ENCODE measurements at places on chromosomes 2 and 18.

DNA sequence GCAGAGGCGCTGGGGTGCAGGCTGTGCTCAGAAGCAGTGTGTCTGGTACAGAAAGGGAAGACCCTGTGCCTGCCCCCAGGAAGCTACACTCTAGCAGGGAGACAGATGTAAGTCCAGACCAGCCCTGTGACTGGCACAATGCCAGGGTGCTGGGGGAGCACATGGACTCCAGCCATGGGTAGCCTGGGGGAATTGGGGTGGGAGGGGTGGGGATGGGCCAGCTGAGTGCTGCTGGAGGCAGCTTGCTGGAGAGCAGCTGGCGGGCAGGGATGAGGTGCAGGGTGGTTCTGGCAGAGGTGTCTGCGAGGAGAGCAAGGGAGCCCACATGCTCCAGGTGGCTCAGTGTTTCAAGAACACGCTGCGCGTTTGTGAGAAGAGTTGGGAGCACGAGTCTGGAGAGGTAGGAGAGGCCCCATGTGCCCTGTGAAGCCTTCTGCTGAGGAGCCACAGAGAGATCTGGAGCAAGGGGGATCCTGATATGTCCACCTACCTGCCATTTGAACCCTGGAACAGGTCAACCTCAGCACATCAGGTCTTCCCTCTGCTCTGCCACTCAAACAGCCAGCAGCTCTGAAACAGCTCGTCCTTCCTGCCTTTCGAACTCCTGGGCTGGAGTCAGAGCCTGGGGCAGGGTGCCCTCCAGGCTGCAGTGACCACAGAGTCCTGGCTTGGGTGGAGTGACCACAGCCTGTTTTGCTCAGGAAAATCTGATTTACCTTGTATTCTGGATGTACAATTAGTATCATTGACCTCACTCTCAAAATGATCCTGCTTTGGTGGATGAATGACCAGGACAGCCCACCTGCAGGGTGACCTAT is 15.1 kb downstream of the ALLC start:
- DNase-seq: no peak

DNA sequence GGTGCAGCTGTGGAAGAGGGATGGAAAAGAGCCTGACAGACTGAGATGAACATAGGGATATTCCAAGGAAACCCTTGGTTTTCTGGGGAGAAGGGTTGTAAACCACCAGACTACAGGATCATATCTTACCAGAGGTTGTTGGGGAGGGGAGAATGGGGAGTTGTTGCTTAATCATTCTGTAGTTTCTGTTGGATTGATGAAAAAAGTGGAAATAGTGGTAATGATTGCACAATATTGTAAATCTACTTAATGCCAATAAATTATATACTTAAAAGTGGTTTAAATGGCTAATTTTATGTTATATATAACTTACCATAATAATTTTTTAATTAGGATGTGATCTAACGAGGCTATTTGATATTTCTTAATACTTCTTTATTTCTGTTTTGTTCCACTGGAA is 800.9 kb downstream of the BCL11A start:
- no peak for DNase-seq

GRCh38 chr2:187552828-187553681 is 1.2 kb downstream of the TFPI start:
- no peak for DNase-seq

DNA sequence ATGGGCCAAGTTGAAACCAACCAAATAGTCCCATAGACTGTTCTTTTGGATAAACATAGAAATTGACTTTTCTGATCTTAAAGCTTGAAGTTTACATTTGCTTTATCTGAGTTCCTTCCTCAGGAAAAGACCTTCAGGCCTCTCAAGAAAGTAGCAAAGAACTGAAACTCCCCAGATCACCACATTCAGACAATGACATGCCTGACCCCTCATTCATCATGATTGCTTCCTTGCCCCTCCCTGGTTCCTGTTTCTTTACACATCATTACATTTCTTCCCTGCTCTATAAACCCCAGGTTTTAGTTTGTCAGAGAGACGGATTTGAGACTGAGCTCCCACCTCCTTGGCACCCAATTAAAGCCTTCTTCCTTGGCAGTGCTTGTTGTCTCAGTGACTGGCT is 83.6 kb upstream of the ST3GAL5 start:
- DNase-seq: no peak

- DNase-seq: no peak
Measured at GRCh38 chr2:135829378-135830135, 7.4 kb downstream of the LCT start.

- DNase-seq: no peak
Measured at GRCh38 chr2:45168711-45169338, 159.6 kb upstream of the SIX2 start.

DNA sequence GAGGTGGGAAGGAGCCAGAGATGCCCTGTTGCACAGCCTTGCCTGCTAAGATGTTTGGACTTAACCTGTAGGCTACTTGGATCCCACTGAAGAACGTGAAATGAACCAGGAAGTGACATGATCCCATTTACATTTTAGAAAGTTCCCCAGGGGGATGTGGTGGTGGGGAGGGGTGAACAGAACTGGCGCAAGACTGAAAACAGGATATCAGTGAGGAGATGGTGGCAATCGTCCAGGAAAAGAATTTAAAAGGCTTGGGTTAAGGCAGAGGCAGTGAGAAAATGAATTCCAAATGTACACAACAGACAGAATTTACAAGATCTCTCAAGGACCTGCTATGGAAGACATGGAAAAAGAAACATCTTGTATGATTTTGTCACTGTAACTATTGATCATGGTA is 42.3 kb downstream of the SULT1C2 start:
- no peak for DNase-seq

- DNase-seq: no peak
Measured at GRCh38 chr2:33606622-33607021, 7.5 kb upstream of the FAM98A start.

DNA sequence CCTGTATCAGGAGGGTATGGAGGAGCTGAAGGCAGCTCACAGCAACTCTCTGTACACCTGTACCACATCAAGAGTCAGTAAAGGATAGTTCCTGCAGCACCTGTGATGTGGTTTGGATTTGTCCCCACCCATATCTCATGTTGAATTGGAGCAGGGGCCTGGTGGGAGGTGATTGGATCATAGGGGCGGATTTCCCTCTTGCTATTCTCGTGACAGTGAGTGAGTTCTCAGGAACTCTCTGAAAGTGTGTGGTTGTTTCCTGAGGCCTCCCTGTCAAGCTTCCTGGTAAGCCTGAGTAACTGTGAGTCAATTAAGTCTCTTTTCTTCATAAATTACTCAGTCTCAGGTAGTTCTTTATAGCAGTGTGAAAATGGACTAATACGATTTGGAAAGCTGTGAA is 28.9 kb downstream of the OSBPL1A start:
- peak; percentile 32 for DNase-seq

DNA sequence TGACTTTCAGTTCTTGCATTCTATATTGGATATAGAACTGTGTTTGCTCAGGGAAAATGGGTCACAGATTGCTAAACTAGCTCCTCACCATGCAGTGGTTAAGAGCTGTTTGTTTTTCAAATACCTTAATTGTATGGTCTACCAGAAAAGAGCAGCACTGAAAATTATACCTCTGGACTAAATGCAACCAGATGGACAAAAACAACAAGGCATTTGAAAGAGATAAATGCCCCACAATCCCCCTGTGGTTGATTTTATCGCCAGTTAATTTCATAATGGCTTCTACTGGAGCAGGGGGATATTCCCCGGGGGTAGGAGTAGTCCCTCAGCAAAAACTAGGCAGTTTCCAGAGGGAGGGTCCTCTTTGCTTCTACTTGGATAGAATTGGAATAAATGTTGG is 267.9 kb upstream of the TNP1 start:
- DNase-seq: no peak

DNA sequence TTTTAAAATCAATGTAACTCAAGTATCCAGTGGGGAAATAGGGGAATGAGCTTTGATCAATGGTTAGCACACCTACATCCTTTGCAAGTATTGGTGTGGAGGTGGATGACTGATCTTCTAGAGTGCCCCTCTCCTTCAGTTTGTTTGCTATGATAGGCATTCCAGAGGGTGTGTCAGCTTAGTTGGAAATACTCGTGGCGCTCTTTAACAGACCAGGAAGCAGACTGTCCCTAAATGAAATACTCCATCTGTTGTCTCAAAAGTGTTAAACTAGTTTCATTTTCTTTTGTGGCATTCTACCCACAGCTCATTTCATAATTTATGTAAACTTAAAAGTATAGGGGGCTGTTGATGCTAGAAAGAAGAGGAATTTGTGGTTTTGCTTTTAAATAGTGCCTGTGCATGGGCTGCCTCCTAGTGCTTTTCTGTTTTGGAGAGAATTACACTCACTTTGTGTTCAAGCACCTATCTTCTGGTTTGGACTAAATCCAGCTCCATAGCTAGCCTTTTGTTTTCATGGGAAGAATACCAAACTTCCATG is 66.2 kb downstream of the STAT1 start:
- no peak for DNase-seq

- DNase-seq: no peak
Measured at GRCh38 chr18:56034949-56035348, 447.0 kb upstream of the TCF4 start.

- no peak for DNase-seq
Measured at GRCh38 chr2:14702258-14702657, 69.7 kb downstream of the LRATD1 start.

DNA sequence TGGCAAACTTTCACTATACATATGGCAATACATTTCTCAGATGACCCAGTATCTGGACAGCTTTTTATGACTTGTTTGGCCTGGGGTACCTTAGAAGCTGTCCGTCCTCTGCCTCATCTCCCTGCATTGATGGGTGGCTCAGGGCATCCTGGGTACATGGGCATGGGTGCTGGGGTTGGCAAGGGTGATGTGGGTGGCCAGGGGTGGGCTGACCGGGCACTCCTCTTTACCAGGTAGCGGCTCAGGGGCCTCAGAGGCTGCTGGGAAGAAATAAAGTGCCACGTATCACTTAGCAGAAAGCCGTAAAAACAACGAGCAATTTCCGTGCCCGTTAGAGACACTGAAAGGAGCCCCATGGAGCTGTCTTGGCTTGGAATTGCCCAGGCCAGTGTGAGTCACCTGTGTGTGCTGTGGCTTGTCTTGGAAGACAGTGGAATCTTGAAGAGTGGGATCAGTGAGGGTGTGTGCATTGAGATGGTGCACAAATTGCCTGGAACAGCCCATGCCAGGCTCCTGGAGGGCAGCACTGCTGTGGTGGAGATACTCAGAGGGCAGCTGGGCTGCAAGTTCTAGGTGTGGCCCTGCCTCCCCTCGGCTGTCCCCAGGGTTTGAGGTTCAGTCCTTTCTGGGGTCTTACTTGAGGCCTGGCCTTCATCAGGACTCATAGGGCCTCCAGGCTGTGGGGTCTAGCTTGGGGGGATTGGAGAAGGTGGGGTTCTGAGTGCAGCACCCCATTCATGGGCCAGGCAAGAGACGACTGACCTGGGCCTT is 88.8 kb downstream of the FHOD3 start:
- no peak for DNase-seq

GRCh38 chr2:82994151-82994550 is 1464.9 kb downstream of the SUCLG1 start:
- DNase-seq: no peak

DNA sequence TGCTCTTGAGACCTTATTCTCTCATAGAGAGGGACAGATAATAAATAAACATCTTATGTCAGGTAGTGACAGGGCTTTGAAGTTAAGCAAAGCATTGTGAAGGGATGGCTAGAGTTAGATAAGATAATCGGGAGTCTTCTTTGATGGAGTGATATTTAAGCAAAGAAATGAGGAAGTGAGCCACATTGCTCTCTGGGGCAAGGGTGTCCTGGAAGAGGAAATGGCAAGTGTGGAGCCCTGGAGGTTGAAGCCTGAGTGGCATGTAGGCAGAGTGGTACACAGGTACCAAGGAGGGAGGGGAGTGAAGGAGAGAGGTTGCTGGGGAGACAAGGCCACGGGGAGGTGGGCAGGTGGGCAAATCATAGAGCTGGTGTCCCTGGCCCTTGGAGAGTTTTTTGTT is 110.2 kb downstream of the CTAGE1 start:
- no peak for DNase-seq

DNA sequence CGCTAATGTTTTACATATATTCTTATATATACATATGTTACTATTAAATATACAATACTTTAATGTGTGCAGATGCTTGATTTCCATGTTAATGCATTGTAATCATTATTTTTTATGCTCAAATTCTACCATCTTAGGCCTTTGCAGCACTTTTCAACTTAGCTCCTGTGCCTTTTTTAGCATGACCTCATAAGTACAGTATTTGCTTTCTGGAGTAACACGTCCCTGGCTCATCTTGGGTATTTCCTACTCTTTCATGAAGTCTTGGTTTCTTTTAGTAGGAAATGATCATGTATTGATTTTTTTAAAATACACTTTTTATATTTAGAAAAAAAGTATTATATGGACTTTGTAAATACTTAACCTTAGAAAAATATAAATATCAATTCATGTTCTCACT is 36.5 kb downstream of the CAB39 start:
- DNase-seq: no peak

DNA sequence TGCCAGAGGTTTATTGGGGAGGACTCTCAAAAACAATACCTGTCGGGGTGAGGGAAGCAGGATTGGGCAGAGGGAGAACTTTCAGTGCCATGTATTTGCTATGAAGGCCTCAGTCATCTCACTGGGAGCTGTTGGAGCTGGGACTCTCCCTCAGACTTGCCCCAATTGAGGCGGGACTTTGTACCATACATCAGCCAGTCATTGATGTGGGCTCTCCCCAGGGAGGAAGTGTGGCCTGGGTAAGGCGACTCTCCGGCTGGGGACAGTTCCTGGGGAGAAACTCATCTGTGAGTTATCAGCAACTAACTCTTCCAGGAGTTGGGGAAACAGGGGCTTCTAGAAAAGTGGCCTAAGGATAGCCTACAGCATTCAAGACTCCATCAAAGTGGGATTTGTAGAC is 66.5 kb downstream of the FTCDNL1 start:
- no peak for DNase-seq

DNA sequence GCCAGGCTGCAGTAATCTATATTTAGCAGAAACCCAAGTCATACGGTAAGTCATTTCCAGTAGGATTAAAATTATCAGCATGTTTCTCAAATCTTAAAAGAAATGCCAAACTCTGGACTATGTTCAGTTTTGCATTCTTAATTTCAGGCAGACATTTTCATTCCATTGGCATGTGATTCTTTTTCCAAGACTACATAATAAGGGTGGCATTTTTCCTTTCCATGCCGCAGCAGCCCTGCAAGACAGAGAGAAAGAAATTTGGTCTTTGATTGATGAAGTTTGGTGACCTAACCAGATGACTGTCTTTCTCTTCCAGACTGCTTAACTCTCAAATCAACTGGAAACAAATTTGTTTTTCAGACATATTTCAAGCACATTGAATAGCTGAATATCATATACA is 118.1 kb downstream of the FHOD3 start:
- DNase-seq: no peak

- DNase-seq: no peak
Measured at GRCh38 chr2:190354003-190354690, 10.8 kb downstream of the INPP1 start.

DNA sequence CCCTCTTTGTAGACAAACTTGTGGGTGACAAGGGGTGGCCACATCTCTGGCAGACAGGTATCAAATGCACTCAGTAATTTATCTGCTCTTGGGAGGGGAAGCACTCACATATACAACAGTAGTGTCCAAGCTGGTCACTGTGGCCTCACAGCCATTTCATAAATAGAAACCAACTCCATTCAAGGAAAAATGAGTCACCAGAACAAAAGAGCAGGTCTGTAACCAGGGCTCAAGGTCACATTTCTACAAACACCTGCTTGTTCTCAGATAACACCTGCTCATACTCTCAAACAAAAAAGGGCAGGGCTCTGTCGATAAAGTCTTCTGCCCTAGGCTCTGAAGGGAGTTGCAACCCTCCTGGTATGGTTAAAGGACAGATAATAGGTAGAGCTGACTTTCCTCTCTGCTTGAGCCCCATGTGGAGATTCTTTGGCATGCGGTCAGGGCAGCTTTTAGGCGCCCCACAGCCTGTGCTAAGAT is 459.0 kb downstream of the BCL11A start:
- DNase-seq: no peak

- DNase-seq: no peak
Measured at GRCh38 chr2:240570531-240571313, 2.4 kb downstream of the RNPEPL1 start.

Measured in stimulated activated CD4-positive, alpha-beta T cell treated with anti-CD3 and anti-CD28 coated beads, Interleukin-4, amount 100 ng/mL, for 4 hours (primary cell).